ENCODE measurements at places on chromosomes 13 and 19.

DNA sequence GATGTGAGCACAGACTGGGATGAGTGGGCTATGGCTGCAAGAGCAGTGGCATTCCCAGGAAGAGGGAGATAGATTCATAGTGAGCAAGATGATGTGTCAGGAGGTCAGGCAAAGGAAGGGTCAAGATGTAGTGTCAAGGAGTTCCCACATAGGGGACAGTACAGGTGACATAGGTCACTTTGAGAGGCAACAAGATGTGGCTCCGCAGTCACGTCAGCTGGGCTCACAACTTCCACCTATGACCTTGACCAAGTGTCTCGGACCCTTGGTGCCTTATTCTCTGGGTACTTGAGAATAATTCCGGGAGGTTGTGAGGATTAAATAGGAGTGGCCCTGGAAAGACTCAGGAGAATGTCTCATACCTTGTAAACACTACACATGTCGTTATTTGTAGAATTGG is 10.5 kb downstream of the ZNF317 start:
- DNase-seq, result no peak

DNA sequence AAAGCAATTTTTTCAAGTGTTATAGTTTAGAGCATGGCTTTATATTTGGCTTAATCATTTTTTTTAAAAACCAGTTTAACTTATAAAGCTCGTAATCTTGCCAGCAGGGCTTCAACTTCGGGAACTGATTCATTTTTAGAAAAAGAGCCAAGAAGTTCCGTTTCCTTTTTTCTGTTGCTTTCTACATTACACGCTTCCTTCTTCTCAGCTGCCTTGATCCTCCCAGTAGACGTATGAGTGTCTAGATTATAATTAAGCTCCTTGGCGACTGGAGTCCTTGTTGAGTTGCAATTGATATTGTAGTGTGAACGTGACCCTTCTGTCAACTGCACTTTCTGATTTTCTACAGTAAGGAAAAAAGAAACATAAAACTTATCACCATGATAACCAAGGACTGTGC is 497.2 kb downstream of the DIAPH3 start:
- no peak for DNase-seq

- DNase-seq, result no peak
Observed at GRCh38 chr13:40407567-40407966, 258.9 kb downstream of the FOXO1 start.

- DNase-seq, result no peak
Observed at GRCh38 chr19:53958823-53959757, 3.6 kb upstream of the CACNG8 start.
